ENCODE measurements at places on chromosomes 1 and 21.

DNA sequence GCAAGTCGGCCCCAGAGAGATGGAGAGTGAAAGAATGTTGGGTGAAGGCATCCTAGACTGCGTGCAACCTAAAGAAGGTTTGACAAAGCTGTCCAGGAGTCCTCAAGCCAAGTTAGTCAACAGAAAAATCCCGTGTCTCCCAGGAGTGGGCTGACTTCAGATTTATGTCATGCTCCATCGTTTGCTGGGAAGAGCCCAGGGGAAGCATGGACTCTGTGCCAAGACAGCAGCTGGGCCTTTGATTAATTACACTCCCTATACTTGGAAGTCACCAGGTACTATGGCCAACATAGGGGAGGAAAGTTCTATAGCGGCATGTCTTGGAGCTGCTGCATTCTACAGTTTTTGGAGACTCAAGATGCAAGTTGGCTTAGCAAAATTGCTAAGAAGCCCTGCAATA is 247.4 kb downstream of the KAZN start:
- DNase-seq = no peak

GRCh38 chr21:43865540-43866259 is 677 bp downstream of the AGPAT3 start:
- DNase-seq = no peak

DNA sequence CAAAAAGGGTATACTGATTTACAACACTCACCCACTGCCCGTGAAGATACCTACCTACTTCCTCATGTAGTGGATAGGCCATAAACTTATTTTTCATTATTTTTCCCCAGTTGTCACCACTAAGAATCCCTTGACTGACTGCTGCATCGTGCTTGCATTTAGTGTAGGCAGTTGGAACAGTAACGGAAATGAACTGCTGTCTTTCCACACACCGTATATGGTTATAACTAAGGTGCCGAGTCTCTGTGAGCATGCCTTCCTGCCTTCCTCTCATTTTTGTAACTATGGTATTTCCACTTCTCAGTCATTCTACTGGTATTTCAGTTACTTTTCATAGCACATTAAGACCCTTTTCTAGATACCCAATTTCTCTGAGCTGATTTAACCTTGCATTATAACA is 36.4 kb downstream of the SLC35F3 start:
- no peak for DNase-seq

DNA sequence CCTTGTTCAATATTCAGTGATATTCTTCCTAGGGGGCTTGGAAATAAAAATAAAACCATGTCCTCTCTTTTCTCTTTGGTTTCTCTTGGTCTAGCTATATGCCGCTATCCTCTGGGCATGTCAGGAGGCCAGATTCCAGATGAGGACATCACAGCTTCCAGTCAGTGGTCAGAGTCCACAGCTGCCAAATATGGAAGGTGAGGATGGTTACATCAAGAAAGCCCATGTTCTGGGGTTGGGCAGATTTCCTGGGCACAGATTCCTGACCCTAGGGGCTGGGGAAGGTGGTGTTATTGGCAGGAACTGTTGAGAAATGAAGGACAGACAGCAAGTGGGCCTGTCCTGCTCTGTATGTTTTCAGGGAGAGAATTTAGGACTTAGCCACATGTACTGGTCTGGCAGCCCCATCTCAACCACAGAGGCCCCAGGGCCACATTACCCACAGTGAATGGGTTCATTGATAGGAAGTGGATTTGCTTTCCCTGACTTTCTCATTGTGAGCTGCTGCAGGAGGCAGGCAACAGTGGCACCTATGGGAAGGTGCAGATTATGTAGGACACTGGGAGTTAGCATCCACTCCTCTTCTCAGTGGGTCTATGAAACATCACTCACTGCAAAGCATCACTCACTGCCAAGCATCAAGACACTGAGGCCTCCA is 37.4 kb upstream of the HSD17B7 start:
- DNase-seq = no peak

DNA sequence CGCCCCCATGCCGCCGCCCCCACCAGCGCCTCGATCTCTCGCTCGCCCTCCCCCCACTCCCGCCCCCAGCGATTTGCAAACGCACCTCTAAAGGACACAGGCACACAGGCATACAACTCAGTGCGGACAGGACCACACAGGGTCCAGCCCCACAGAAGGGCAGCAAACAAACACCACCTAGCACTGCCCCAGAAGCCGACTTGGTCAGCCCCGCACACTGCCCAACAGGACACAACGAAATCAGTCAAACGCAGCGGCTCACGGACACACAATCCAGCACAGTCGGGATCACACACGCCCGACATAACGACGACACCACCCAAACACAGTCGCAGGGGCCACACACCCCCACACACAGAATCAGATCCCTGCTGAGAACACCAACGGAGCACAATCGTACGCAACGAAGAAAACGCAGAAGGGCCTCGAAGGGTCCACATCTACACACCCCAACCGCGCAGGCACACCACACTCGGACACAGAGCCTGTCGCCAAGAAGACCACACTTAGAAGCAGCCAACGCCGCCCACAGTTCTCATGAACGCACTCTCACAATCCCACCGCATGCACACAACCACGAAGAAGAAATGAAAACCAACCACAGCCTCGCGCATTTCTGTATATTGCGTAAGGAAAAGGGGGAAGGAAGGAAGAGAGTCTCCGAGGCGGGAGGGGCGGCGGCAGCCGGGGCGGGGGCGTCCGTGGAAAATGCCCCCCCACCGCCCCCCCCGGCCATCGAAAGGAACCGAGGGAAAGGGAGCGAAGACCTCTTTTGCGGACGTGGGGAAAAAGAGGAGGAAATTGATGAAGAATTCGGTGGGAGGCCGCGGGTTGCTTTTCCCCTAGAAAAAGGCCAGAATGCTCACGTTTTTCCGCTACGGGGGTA is 481 bp downstream of the TAL1 start:
- DNase-seq = no peak

GRCh38 chr1:88661951-88662699 is 21.9 kb upstream of the PKN2 start:
- DNase-seq = no peak

DNA sequence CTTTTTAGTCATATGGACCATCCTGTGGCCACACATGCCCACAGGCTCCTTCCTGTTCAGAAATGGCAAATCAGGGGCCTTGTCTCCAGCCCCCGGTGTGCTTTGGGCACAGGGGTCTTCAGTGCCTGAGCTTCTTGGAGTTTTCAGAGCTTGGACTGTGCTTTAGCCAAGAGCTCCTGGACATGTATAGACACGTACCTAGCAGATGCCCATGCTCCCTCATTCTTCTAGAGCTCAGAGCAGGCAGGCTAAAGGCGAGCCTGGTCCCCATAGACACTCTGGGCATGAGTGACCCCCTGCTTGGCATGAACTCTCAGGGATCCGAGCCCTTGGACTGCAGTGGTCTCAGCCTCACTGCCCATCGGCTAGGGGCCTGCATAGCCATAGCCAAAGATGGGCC is 106.8 kb downstream of the EPHB2 start:
- no peak for DNase-seq

DNA sequence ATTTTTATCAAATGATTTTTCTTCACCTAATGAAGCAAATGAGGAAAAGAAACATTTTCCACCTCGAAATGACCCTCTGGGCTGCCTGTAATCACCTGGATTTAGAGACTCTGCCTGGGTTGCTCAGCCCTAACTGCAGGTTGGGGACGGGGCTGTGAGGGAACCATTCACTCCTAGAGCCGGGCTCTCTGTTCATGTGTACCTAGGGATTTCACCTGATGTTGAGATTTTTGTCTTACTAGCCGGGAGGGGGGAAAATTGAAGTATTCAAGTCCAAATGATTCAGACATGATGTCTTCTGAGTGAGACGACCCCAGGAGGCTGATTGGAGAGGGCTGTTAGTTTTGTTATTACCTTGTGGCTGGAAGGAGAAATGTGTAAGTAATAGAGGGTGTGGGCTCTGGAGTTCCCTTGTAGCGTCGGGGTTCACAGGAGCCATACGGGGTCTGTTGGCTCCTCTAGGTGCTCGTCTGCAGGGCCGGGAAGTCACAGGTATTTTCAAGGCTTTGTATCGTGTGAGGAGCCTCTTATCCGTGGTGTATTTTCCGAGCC is 42.3 kb upstream of the PWP2 start:
- DNase-seq = no peak

DNA sequence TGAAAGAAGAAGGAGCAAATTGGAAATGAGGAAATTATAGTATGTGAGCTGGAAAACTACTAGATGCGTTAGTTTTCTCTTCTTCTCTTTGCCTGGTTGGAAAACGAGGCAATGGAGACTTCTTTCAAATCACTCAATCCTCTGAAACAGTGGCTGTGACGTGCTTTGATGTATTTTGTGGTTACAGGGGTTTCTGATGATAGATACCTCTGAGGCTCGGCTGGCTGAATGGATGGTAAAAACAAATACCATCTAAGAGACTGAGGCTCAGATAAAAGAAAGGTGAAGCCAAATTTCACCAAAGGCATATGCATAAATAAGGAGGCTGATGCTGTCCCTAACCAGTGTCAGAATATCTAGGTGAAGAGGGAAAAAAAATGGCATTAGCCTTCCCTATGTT is 15.1 kb downstream of the MAB21L3 start:
- no peak for DNase-seq

GRCh38 chr1:231751415-231751814 is 124.8 kb downstream of the DISC1 start:
- no peak for DNase-seq

GRCh38 chr1:176096015-176096414 is 111.1 kb downstream of the COP1 start:
- no peak for DNase-seq

DNA sequence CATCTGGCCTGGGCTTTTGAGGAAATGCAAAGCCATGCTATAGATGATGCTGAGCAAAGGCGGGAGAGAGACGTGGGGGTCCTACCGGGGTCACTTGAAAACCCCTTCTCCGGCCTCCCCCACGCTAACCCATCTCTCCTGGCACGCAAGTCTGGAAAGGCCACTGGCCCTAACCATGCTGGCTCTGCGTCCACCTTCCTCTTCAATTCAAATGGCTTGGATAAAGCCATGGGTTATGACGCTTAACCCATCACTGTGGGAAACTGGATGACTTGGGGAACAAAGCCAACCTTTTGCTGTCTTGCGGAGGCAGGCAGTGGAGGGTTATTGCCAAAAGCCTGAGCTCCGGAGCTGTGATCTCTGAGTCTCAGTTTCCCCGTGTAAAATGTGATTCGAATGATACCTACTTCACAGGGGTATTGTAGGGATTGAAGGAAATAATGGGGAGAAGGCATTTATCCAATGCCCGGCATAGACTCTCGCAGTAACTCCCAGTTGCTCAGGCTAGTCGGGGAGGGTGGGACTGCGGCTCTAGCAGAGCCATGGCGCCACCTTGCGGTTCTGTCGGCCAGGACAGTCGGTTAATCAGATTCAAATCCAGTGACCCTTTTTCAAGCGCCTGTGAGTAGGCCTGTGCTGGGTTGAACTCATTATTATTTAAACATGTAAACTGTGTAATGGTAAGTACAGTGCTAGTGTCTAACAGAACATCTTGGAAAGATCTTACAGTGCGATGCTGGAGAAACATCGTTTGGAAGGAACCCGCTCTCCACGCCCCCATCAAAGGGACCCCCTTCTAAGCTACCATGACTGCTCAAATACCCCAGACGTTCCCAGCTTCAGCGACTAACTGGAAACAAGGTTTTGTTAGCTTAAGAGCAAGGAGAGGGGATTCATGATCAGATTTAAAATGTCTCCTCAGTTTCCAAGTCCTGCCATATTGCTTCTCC is 20.3 kb downstream of the NEK2 start:
- DNase-seq = peak; percentile 60

GRCh38 chr1:183463566-183463965 is 8.7 kb upstream of the SMG7 start:
- no peak for DNase-seq

DNA sequence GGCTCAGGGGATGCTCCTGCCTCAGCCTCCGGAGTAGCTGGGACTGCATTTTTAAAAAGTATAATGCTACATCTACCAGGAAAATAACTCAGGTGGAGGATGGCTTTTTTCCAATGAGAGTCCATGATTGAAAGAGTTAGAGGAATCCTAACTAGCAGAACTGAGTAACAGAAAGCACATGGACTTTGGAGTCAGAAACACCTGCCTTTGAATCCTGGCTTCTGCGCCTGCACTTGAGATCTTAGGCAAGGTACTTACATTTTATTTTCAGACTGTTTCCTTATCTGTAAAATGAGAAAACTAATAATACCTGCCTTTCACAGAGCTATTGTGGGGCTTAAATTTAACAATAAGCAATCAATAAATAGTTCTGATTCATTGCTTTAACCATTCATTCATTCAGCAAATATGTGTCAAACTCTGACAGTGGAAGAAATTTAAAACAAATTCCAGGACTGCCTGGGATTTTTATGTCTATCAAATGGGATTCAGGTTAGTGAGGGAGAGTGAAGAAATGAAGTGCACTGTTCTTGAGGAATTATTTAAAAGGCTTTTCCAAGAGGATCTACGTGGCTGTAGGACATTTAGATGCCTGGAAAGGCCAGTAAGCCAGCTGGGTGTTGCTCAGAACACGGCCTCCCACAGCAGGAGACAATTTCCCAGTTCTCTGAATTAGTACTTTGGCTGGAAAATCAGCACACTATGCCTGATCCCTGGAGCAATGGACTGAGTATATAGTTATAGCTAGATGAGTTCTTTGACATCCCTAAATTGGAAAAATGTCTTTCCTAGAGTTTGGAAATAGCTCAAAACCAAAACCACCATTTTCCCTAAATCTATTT is 12.8 kb upstream of the LBR start:
- DNase-seq = no peak

Measured in stimulated activated CD4-positive, alpha-beta T cell treated with anti-CD3 and anti-CD28 coated beads, TNF-alpha, amount 100 ng/mL, for 1 hour (primary cell).